Upper lobe of left lung (tissue), 6 donors: ENCODE measurements at places on chromosomes 11 and 22. TPM values are rescaled to one million over a fixed set of nuclear protein-coding genes. Genes with fewer than 3 reads are reported as not detected.

Gene SPON1
- total RNA-seq = 52.3 TPM

Gene MMP13
- total RNA-seq = not detected

DNA sequence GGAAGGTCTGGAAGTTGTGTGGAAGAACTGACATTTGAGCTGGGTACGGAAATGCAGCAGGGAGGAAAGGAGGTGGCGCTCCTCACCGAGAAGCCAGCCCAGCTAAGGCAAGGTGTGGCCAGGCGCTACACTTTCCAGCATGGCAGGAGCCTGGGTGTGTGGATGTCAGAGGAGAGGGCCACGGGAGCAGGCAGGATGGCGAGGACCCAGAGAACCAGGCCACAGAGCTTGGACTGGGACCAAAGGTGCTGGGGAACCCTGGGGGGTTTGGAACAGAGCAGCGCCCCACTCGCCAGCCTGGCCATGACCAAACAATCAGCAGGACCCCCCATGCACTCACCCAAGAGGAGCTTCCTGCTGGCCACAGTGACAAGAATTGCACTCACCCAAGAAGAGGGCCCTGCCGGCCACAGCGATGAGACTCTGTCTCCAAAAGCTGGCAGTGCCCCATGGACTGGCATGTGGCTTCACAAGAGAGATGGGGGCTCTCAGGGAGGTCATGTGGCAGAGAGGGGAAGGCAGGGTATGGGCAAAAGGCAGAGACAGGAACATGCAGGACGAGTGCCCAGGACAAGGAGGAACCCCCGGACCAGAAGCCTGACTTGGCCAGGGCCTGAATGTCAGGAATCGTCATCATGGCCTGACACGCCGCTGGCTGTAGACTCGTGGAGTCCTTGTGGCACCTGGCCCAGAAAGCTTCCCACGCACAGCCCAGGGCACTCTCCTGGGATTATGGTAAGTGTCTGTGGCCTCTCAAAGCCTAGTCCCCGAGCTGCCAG, 45.4 kb downstream of the IGF2 start:
- no peak overlapping the region for H3K4me3 ChIP-seq

Gene PAMR1
- not detected for total RNA-seq

DNA sequence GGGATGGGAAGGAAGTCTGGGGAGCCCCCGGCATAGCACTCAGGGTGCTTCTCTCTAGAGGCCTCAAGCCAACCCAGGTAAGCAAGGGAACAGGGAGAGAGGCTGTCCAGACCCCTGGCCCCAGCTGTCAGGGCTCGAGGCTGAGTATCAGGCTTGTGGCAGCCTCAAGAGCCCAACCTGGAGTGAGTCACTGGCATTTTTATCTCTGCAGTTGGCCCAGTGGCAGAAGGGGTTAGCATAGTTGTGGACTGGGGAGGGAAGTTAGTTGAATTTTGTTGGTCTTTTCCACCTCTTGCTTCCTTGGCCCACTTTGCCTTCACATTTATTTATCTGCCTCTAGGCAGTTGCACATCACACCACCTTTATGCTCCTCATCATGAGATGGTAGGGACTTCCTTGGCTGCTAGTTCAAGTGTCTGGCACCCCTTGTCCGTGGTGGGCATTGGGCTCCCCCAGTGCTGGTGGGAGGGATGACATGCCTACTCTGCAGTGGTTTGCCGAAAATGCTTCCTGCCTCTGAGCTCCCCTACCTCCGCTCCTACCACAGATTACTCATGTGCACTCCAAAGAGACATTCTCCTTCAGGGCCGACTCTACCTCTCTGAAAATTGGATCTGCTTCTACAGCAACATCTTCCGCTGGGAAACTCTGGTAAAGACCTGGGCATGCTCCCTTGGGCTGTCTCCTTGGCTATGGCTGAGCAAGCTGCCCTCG, 60.1 kb downstream of the SCN3B start:
- H3K27me3 ChIP-seq = no peaks in the 10 kb centered on the region
- H3K4me1 ChIP-seq = no peaks in the 10 kb centered on the region
- no peak overlapping the region for H3K27ac ChIP-seq
- H3K4me3 ChIP-seq = no peak overlapping the region

GRCh38 chr22:45210991-45211390, 29.7 kb downstream of the KIAA0930 start:
- H3K4me1 ChIP-seq = peaks cover 13% of the 10 kb centered on the region
- no peak overlapping the region for H3K27ac ChIP-seq
- H3K27me3 ChIP-seq = no peaks in the 10 kb centered on the region
- peaks cover 6% of the 10 kb centered on the region for H3K36me3 ChIP-seq
- no peak overlapping the region for H3K4me3 ChIP-seq

DNA sequence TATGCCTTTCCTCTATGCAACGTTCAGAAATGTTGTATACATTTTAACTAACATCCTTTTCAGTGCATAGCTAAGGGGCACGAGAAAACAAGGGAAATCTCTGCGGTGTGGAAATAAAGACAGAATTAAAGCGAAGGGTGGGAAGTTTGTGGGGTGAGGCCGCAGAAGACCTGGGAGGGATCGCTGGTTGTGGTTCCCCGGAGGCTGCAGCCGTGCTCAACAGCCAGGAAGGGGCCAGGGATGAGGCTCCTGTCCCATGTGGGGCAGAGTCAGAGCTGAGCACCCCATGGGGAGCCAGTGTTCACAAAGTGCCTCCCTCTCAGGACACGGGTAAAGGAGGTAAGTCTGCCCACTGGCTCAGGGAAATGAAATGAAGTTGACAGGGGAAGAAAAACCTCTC, 67.5 kb downstream of the MYEOV start:
- H3K4me1 ChIP-seq = no peaks in the 10 kb centered on the region
- no peak for DNase-seq
- no peaks in the 10 kb centered on the region for H3K36me3 ChIP-seq
- H3K27me3 ChIP-seq = no peaks in the 10 kb centered on the region
- H3K27ac ChIP-seq = no peak overlapping the region

DNA sequence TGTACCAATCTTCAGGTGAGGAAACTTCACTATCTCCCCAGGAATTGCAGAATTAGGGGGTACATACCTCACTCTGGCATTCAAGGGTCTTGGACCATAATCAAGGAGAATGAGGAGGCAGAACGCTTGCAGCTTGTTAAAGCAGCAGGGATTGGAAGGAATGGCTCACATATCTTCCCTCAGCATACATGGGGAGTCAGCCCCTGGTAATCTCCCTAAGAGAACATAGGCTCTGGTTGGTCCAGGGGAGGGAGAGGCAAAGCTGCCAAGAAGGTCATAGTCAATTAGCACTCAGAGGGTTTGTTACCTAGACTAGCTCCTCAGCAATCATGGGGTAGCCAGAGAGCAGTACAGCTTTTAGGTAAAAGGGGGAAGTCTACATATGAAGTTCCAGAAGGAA, 256.8 kb downstream of the INSC start:
- H3K4me3 ChIP-seq = no peak overlapping the region
- H3K27me3 ChIP-seq = no peaks in the 10 kb centered on the region
- H3K27ac ChIP-seq = no peak overlapping the region
- no peaks in the 10 kb centered on the region for H3K4me1 ChIP-seq
- H3K36me3 ChIP-seq = no peaks in the 10 kb centered on the region

Gene ANAPC15
- 39.1 TPM for total RNA-seq
